ENCODE measurements at places on chromosomes 12 and 14. TPM values are rescaled to one million over a fixed set of nuclear protein-coding genes. Genes with fewer than 3 reads are reported as not detected.
A peak's percentile ranks its signal among the peaks of the same experiment; 100 is the strongest.

DNA sequence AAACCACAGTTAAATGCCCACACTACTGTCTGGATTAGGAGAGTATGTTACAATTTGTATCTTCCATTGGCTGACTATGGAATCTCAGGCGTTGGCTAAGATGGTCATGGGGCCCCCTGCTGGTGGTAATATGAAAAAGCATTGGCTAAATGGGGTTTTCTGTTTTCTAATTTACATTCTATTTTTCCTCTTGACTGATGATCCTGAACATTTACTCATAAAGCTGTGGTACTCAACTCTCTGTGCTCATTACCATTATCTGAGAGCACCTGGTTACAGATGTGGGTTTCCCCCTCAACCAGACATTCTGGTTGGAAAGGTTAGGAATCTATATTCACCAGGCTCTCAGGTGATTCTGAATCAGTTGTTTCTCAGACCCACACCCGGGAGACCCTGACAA lies 64.8 kb downstream of the WSCD2 start:
- no peak overlapping the region for H3K4me3 ChIP-seq
- H3K27me3 ChIP-seq, result no peaks in the 10 kb centered on the region
- H3K4me1 ChIP-seq, result no peaks in the 10 kb centered on the region
- H3K27ac ChIP-seq, result no peak overlapping the region

DNA sequence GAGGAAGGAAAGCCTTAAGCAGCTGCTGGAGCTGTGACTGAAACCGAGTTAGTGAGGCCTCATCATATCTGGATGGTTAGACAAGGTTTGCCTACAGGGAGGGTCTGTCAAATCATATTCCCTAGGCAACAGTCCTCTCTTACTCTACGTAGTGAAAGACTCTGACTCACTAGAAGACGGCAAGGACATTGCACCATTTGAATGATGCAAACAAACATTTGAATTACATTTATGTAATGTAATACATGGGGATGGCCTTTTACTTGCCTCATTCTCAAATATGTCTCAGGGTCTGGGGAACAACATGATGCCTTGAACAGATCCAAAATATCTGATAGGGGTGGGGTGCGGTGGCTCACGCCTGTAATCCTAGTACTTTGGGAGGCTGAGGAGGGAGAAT lies 29.8 kb upstream of the STRAP start:
- no peaks in the 10 kb centered on the region for H3K36me3 ChIP-seq
- no peak overlapping the region for H3K4me3 ChIP-seq
- H3K27ac ChIP-seq, result peak overlapping the region; percentile 47
- peak; percentile 38 for DNase-seq
- peaks cover 49% of the 10 kb centered on the region for H3K4me1 ChIP-seq

DNA sequence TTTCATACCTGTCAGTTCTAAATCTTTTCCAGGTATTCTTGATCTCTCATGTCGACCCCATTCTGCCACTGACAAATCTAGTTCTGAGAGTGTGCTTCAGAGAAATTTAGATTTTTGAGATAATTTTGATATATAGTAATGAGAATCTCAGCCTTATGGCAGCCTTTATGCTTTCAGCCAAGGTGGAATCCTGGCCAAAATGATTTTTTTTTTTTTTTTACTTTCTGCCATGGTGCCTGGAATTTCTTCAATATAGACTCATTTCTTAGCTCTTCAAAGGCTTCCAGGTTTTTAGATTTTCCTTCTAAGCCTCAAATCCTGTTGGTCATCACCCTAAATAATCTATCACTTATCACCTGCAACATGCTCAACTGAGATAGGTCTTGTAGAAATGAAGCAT lies 926.6 kb downstream of the NRXN3 start:
- H3K27me3 ChIP-seq, result peaks cover 3% of the 10 kb centered on the region
- H3K27ac ChIP-seq, result no peak overlapping the region
- no peaks in the 10 kb centered on the region for H3K36me3 ChIP-seq
- DNase-seq, result no peak

Gene AKAP3
- 0.54 TPM for total RNA-seq

- peaks cover 31% of the 10 kb centered on the region for H3K4me1 ChIP-seq
- no peak for DNase-seq
- H3K27me3 ChIP-seq, result no peaks in the 10 kb centered on the region
- no peak overlapping the region for H3K27ac ChIP-seq
These were observed 57.2 kb upstream of the MAX start for GRCh38 chr14:65159281-65160062.

Gene ACVRL1
- 6.6 TPM for total RNA-seq

DNA sequence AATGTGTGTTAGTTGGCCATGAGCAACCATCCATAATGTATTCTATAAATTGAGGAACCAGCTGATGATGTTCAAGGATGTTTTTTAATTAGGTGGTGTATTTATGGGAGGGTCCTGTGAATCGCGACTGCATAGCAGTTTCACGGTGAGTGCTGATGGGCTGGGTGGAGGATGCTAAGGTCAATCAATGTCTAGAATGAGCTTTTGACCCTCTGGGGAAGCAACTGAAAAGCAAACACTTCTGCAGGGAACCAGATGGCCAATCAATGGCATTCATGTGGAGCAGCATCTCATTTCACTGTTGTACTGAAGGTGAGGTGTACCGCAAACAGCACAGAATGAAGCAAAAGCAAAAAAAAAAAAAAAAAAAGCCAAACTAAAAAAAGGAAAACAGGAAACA lies 676.1 kb upstream of the TMEM132C start:
- no peak for DNase-seq
- H3K27ac ChIP-seq, result no peak overlapping the region
- H3K36me3 ChIP-seq, result peaks cover 6% of the 10 kb centered on the region
- H3K27me3 ChIP-seq, result no peaks in the 10 kb centered on the region

GRCh38 chr12:57233357-57234232 lies 4.1 kb downstream of the SHMT2 start:
- DNase-seq, result no peak
- H3K4me3 ChIP-seq, result no peak overlapping the region
- peak overlapping the region; percentile 38 for H3K27ac ChIP-seq
- H3K4me1 ChIP-seq, result peaks cover 49% of the 10 kb centered on the region

DNA sequence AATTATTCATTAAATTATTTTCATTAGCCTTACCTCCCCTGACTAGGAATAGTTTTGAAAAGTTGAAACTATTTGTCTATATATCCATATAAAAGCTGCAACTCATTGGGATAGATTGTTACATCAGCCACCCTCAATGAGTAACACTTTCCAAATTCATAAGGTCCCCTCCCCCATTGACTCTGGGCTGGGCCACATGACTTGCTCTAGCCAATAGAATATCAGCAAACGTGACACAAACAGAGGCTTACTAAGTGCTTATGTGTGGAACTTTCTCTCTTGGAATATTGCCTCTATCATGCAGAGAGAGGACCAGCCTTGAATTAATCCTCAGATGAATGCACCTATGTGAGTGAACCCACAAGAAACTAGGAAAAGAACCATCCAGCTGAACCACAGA lies 213.7 kb downstream of the CCDC59 start:
- H3K4me3 ChIP-seq, result no peak overlapping the region
- DNase-seq, result no peak
- H3K27ac ChIP-seq, result no peak overlapping the region
- no peaks in the 10 kb centered on the region for H3K4me1 ChIP-seq

- peaks cover 5% of the 10 kb centered on the region for H3K36me3 ChIP-seq
- peaks cover 6% of the 10 kb centered on the region for H3K4me1 ChIP-seq
These were observed 24.4 kb downstream of the SLC8B1 start for GRCh38 chr12:113310489-113310888.

- H3K36me3 ChIP-seq, result no peaks in the 10 kb centered on the region
- no peak for DNase-seq
- H3K27ac ChIP-seq, result no peak overlapping the region
- peaks cover 5% of the 10 kb centered on the region for H3K27me3 ChIP-seq
- H3K4me1 ChIP-seq, result no peaks in the 10 kb centered on the region
These were observed 8.9 kb upstream of the WSCD2 start for GRCh38 chr12:108119974-108120862.

Gene NUBPL
- 9.9 TPM for total RNA-seq

DNA sequence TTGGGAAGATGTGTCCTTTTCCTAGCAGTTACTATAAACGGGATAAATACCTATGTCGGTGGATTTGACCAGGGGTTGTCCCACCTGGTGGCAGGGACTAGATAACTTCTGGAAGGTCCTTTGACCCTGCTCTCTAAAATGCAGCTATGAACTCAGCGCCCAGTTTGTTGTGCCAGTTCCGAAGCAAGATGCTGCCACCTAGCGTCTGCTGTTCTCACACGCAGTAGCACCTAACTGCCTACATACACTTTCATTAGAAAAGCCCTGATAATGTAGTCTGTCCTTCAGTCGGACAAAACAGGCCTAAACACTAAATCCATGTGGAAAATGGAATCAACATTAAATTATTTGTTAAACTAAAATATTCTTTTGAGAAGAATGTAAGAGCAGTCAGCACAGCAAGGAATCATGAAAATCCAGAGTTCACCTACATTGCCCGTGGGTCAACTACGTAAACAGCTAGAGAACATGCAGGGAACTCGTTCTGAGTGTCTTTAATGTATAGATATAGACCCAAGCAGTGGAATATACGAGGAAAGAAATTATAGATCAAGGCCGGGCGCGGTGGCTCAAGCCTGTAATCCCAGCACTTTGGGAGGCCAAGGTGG lies 51.1 kb upstream of the CRACR2A start:
- H3K27me3 ChIP-seq, result peaks cover 4% of the 10 kb centered on the region
- H3K27ac ChIP-seq, result no peak overlapping the region
- no peaks in the 10 kb centered on the region for H3K36me3 ChIP-seq
- peak; percentile 47 for DNase-seq
- H3K4me1 ChIP-seq, result no peaks in the 10 kb centered on the region

DNA sequence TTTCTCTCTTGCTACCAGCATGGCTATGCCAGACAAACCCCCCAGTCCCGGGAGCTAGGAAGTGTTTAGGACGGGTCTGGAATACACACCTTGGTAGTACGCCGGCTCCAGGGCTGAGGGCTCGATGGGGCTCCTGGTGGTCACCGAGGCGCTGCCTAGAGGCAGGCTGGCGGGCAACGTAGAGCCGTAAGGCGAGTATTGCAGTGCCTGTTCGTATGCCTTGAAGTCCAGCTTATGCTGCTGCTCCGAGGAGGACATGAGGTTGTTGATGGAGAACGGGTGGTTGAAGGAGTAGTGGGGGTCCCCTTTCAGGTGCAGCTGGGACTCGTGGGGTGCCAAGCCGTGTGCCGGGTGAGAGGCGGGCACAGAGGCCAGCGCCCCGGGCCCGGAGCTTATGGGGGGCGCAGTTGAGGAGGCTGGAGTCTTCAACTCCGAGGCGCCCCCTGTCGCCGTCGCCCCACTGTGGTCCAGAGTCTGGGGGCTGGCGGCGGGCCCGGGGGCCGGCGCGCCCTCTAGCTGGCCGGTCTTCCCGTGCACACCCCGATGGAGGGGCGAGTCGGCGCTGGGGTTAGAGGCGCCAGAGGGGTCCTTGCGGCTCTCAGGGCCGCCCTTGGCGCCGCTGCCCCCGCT lies 3.6 kb downstream of the FOXA1 start:
- H3K36me3 ChIP-seq, result peaks cover 31% of the 10 kb centered on the region
- H3K27ac ChIP-seq, result no peak overlapping the region

DNA sequence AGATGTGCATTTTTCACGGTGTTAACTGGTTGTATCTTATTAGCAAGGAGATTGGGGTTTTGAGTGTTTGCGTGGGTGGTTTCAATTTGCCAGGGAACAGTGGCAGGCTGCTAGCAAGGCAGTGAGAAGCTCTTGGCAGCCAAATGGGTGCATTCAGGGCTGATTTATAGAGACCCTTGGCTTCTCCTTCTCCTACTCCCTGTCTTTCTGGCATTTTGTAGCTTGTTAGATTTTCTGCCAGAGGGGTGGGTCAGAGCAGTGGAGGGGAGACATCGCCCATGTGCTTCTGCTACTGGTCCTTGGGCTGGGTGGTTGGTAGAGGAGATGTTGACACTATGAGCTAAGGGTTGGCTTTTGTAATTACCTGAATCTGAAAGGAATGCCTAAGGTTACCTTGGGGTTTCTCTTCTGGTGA lies 9.6 kb downstream of the CALM1 start:
- DNase-seq, result no peak
- H3K4me3 ChIP-seq, result no peak overlapping the region
- H3K36me3 ChIP-seq, result peaks cover 47% of the 10 kb centered on the region
- peaks cover 46% of the 10 kb centered on the region for H3K4me1 ChIP-seq
- peaks cover 2% of the 10 kb centered on the region for H3K27me3 ChIP-seq

GRCh38 chr12:72197790-72198189 lies 74.4 kb upstream of the TRHDE start:
- H3K27ac ChIP-seq, result no peak overlapping the region
- no peaks in the 10 kb centered on the region for H3K36me3 ChIP-seq
- H3K4me1 ChIP-seq, result no peaks in the 10 kb centered on the region
- no peak overlapping the region for H3K4me3 ChIP-seq
- no peak for DNase-seq
- peaks cover 7% of the 10 kb centered on the region for H3K27me3 ChIP-seq

Gene GDF3
- total RNA-seq, result not detected

DNA sequence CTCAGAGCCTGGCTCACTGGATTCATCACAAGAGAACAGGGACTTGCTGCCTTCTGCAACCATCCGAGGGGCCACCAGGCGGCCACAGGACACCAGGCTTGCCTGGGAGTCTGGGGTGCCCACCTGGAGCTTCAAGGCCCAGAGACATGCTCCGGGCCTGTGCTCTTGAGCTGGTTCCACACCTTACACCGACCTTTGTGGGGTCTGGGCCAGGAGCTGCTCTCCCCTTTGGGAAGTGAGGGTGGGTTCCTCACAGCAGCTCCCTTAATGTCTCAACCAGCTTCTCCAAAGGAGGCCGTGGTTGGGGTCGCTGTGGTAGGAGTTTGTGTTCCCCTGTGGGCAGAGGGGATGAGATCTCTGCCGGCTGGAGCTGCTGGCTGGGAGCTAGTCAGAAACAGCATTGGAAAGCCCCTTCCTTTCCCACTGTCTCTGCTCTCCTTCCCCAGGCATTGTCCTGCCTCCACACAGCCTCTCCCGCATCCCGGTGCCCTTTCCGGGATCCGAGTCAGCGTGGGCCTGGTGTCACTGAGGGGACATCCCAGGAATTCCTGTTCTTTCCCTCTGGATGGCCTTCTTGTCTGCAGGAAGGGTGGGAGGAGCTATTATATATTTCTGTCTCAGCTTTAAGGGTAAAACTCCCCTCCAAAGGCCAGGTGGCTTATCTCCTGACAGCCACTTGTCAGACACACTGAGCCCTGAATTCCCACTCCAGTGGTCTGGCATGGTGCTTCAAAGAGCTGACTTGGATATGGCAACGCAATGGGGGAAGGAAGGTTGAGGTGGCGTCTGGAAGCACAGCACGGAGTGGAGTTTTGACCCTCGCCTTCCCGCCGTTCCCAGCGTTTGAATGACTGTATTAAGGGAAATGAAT lies 5.1 kb upstream of the PAPLN start:
- H3K36me3 ChIP-seq, result no peaks in the 10 kb centered on the region
- H3K27ac ChIP-seq, result no peak overlapping the region
- no peak for DNase-seq
- peaks cover 21% of the 10 kb centered on the region for H3K4me1 ChIP-seq
- peaks cover 41% of the 10 kb centered on the region for H3K27me3 ChIP-seq

Gene LHX5
- not detected for total RNA-seq

Measured in HFFc6 (cell line).